ENCODE measurements at places on chromosomes 3 and 15.

DNA sequence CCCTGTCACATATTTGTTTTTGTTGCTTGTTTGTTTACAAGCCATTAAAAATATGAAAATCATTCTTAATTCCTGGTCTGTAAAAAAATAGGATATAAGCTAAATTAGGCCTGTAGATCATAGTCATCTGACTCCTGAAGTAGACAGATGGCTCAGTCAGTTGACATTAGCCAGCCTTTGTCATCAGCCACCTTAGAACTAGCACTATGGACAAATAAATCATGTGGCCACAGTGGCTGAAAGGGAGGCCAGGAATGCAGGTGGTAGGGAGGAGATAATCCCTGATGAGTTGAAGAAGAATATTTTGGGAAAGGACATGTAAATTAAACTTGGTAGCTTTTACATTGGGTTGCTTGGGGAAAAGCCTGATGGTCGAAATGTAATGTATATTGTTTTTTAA, 1544.9 kb downstream of the SI start:
- no peak for DNase-seq

GRCh38 chr3:41040256-41040655, 159.0 kb upstream of the CTNNB1 start:
- no peak for DNase-seq

DNA sequence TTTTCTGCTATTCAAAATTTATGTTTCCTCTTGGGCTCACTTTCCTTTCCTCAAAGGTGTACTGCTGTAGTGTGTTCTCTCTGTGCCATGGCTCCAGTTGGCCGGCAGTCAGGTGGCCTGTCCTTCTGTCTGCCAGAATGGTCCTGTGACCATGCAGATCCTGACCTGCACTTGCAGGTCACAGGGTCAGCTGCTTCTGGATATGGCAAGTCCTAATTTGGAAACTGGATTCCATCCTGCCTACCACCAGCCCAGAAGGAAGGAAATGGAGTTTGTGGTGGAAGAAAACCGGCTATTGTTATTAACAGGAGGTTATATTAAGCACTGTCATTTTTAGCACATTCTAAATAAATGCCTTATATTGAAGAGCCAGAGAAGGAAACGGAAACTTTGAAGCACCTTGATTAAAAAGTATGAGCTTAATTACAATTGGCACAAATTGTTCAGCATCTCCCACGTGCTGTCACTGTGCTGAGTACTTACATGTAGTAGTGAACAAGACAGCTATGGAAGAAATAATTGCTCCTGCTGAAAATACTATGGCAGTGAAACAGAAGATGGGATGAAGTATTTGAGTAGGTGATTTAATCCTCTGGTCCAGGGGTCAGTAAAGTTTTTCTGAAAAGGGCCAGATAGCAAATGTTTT, 362.8 kb downstream of the PTPRG start:
- no peak for DNase-seq

DNA sequence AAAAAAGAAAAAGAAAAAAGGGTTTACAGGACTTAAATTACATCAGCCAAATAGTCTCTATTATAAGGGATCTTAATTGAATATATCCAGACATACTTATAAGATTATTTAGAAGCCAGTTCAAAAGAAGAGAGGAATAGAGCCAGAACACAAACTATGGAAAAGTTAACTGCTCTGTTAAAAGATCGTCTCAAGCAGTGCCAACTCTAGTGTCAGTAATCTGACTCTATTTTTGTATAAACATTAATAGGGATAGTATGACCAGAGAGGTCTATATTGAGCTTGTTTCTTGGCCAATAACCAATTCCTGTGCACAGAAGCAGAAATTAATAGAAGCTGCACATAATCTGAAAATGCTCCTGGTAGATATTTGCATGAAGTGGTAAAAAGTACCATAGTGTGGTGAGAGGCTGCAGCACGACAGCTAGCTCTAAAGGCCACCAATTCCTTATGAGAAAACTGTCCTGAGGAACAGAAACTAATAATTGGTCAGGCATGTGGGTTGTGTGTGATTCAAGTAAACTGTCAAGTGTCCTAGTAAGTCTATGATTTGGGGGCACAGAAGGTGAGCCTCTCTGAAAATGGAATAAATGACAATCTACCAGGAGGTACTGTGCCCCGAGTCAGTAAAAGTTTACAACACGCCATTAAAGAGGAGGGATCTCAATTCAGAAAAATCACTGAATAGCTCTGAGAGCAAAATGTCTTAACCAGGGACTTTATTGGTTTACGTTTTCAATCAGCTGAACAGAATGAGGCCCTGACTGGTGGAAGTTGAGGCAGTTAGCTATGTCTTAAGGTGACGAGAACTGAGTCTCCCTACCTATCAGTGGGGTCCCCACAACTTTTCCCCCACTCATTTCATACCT, 51.5 kb upstream of the NANOGP8 start:
- no peak for DNase-seq

All from stimulated activated CD4-positive, alpha-beta T cell treated with anti-CD3 and anti-CD28 coated beads, Interleukin-12 subunit alpha, Interleukin-12 subunit beta, amount 100 ng/mL, for 4 hours (primary cell).